ENCODE measurements at places on chromosomes 6 and 20. TPM values are rescaled to one million over a fixed set of nuclear protein-coding genes. Genes with fewer than 3 reads are reported as not detected.
A peak's percentile ranks its signal among the peaks of the same experiment; 100 is the strongest.

POM121L2 gene
- not detected for total RNA-seq

CNR1 gene
- total RNA-seq: 0.88 TPM

GRCh38 chr6:46937642-46938041 is 15.9 kb upstream of the ADGRF5 start:
- DNase-seq: no peak
- no peaks in the 10 kb centered on the region for H3K36me3 ChIP-seq
- no peaks in the 10 kb centered on the region for H3K27me3 ChIP-seq
- H3K4me3 ChIP-seq: no peak overlapping the region
- H3K27ac ChIP-seq: no peak overlapping the region

GRCh38 chr6:114764866-114765265 is 422.0 kb upstream of the HS3ST5 start:
- no peaks in the 10 kb centered on the region for H3K4me1 ChIP-seq
- no peaks in the 10 kb centered on the region for H3K27me3 ChIP-seq
- no peaks in the 10 kb centered on the region for H3K36me3 ChIP-seq
- no peak for DNase-seq

GRCh38 chr6:134247231-134247833 is 70.6 kb downstream of the SGK1 start:
- H3K27me3 ChIP-seq: no peaks in the 10 kb centered on the region
- H3K36me3 ChIP-seq: no peaks in the 10 kb centered on the region
- no peak overlapping the region for H3K27ac ChIP-seq
- no peak for DNase-seq
- H3K4me1 ChIP-seq: peaks cover 39% of the 10 kb centered on the region
- H3K4me3 ChIP-seq: no peak overlapping the region

DNA sequence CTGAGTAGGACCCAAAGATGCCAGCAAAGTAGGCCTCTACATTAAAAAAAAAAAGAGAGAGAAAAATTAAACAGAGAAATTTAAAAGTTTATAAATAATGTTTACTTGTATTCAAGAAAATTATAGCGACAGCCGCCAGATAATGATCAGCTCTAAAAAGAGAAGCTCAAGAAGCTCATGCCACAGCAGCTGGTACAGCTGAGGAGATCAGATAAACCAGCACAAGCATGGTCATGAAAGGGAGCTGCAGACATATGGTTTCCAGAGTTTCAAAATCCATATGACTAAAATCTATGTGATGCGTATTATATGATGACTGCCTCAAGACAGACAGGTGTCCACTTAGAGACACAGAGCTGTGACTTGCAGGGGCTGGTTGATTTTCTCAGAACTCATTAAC is 13.6 kb upstream of the HLA-C start:
- no peaks in the 10 kb centered on the region for H3K27me3 ChIP-seq
- H3K36me3 ChIP-seq: no peaks in the 10 kb centered on the region
- no peak overlapping the region for H3K27ac ChIP-seq
- H3K4me3 ChIP-seq: no peak overlapping the region
- DNase-seq: no peak

ZNF512B gene
- total RNA-seq: 7.3 TPM

DNA sequence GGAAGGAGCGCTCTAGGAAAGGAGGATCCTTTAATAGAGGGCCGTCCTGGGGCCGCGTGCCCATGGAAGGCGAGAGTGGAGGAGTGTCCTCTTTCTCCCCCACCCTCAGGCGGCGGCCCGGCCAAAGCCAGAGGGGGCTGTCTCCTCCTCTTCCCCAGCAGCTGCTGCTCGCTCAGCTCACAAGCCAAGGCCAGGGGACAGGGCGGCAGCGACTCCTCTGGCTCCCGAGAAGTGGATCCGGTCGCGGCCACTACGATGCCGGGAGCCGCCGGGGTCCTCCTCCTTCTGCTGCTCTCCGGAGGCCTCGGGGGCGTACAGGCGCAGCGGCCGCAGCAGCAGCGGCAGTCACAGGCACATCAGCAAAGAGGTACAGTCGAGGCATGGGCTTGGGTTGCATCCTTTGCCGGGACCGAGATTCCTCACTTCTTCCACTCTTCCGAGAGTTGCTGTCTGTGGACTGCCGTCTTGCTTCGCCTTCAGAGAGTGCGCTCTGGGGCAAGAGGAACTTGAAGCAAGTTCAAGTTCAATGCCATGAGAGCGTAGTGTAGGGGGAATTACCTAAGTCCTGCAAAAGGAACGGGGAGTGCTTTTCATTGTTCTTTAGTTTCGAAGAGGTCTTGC is at the start of gene LAMA2:
Gene LAMA2, plus strand, starts transcription at position 148 of the 621 bp plus-strand sequence. Its CDS starts 108 bp downstream, at position 256.
- H3K27ac ChIP-seq: peak within 1 kb of the TSS; percentile 83
- peak within 1 kb of the TSS; percentile 67 for H3K4me3 ChIP-seq

- H3K4me1 ChIP-seq: no peaks in the 10 kb centered on the region
- no peak for DNase-seq
- no peaks in the 10 kb centered on the region for H3K36me3 ChIP-seq
- H3K27me3 ChIP-seq: peaks cover 4% of the 10 kb centered on the region
- H3K4me3 ChIP-seq: no peak overlapping the region
Observed at GRCh38 chr6:33820784-33821520, 17.1 kb upstream of the MLN start.

DNA sequence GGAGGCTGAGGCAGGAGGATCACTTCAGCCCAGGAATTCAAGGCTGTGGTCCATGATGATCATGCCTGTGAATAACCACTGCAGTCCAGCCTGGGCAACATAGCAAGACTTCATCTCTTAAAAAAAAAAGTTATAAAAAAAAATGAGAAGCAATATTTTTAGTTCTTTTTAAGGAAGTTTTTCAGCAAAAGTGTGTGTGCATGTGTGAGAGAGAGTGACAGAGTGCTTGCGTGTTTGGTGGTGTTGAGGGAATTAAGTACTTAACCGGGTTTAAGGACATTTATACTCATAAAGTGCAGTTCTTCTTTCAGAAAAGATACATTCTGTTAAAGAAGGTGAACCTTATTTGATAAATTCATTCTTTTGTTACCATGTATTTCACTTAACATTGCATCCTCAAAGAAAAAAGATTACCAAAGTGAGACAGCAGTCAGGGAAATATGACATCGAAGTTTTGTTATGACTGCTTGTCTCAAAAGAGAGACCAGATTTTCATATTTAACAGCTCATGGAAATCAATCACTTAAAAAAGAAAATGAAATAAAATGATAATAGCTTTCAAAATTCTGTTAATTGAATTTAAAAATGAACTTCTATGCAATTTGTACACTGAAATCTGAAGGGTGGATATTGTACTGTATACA is 254.7 kb downstream of the ARHGAP18 start:
- no peaks in the 10 kb centered on the region for H3K4me1 ChIP-seq
- no peaks in the 10 kb centered on the region for H3K27me3 ChIP-seq
- peaks cover 100% of the 10 kb centered on the region for H3K36me3 ChIP-seq
- H3K27ac ChIP-seq: no peak overlapping the region
- DNase-seq: no peak

- H3K36me3 ChIP-seq: no peaks in the 10 kb centered on the region
- H3K4me1 ChIP-seq: peaks cover 49% of the 10 kb centered on the region
- no peak for DNase-seq
- no peak overlapping the region for H3K4me3 ChIP-seq
- peak overlapping the region; percentile 14 for H3K27ac ChIP-seq
Observed at GRCh38 chr6:16136621-16137450, 8.0 kb downstream of the MYLIP start.

WFDC2 gene
- total RNA-seq: not detected

DNA sequence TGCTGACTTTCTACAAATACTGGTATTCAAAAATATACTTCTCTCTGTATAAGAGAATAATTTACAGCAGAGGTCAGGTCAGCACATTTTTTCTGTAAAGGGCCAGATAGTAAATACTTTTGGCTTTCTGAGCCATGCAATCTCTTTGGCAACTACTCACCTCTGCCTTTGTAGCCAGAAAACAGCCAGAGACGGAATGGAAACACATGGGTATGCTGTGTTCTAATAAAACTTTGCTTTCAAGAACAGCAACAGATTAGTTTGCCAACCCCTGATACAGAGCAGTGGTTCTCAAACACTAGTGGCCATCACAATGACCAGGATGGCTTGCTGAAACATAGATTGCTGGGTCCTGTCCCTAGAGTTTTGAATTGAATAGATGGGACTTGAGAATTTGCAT is 46.3 kb downstream of the SYCP2L start:
- H3K27me3 ChIP-seq: no peaks in the 10 kb centered on the region
- H3K27ac ChIP-seq: no peak overlapping the region
- H3K4me3 ChIP-seq: no peak overlapping the region
- H3K4me1 ChIP-seq: no peaks in the 10 kb centered on the region

GRCh38 chr20:62860391-62860923 is 1.2 kb downstream of the TCFL5 start:
- no peak for DNase-seq
- H3K27me3 ChIP-seq: no peaks in the 10 kb centered on the region
- peaks cover 16% of the 10 kb centered on the region for H3K36me3 ChIP-seq
- H3K4me3 ChIP-seq: peak overlapping the region; percentile 44
- no peak overlapping the region for H3K27ac ChIP-seq

DNA sequence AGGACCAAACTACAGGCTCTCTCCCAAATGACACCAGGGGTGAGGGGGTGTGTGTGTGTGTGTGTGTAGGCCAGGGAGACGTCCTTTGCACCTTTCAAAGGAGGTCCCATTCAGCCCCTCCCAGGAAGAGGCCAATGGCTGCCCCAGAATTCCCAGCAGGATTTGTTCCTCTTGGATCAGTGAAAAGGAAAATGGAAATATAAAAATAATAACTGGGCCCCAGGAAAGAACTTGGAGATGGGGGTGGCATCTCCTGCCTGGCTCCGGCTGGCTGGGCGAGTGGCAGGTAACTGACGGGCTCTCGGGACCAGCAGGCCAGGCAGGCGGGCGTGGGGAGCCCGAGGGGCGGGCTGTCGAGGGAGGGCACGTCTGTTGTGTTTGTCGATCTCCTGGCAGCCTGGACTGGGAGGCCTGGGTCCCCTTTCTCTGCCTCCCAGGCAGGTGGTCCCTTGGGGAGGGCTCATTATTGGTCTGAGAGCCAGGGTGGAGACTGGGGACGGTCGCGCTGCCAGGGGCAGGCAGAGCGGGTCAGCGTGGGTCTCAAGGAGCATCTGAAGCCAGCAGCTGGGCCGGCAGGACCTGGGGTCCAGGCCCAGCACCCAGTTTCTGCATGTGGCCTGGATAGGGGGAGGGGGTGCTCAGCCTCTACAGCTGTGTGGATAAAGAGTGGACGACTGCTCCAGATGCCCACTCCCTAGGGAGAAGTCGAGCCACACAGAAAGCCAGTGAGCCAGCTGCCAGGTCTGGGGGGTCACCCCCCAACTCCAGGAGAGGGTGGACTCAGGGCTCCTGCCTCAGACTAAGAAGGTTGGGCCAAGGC is 3.1 kb downstream of the NOL4L start:
- H3K4me1 ChIP-seq: peaks cover 14% of the 10 kb centered on the region
- no peak for DNase-seq
- no peaks in the 10 kb centered on the region for H3K36me3 ChIP-seq
- H3K27ac ChIP-seq: peak overlapping the region; percentile 71
- H3K4me3 ChIP-seq: no peak overlapping the region
- H3K27me3 ChIP-seq: peaks cover 13% of the 10 kb centered on the region

DNA sequence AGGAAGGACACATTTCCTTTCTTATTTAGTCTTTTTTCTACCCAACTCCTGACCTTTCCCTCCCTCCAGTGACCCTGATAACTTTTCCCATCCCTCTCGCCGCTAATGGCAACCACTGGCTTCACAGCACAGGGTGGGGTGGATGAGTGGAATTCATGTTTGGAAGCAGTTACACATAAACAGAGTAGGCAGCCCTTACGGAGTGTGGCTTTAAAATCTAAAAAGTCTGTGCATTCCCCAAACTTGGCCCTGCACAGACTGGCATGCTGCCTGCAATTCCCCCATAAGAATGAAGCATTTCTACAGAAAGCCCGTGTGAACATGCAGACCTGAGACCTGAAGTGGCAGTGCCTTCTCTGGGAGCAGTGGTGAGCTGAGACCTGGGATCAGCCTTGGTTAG is 275.9 kb upstream of the PRND start:
- no peaks in the 10 kb centered on the region for H3K36me3 ChIP-seq
- no peaks in the 10 kb centered on the region for H3K27me3 ChIP-seq
- no peak overlapping the region for H3K4me3 ChIP-seq
- DNase-seq: no peak

- no peak for DNase-seq
- H3K4me3 ChIP-seq: no peak overlapping the region
- no peaks in the 10 kb centered on the region for H3K27me3 ChIP-seq
- no peak overlapping the region for H3K27ac ChIP-seq
Observed at GRCh38 chr20:23058240-23058639, 8.8 kb upstream of the THBD start.

DNA sequence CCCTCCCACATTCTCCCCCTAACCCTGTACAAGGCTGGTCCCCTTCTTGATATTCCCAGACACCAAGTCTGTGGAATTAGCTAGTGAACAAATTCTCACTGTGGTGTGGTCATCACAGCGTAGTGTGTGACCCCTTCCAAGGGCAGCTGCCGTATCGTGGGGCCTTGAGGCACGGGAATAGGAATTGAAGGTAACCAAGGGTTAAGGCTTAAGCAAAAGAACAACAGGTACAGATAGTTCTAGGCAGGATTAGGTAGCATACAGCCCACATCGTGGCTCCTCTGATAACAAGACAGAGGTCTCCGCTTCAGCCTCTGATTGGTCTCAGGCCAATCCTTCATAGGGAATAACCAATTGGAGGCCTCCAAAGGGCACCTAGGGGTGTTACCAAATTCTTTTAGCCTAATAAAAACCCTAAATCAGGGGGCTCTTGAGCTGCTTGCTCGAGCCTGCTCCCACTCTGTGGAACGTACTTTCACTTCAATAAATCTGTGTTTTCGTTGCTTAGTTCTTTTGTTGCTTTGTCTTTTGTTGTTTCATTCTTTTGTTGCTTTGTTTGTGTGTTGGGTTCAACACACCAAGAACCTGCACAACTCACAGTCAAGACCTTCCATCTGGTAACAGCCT is 64.7 kb downstream of the GPR6 start:
- H3K27me3 ChIP-seq: no peaks in the 10 kb centered on the region
- no peaks in the 10 kb centered on the region for H3K36me3 ChIP-seq
- DNase-seq: no peak
- H3K4me1 ChIP-seq: no peaks in the 10 kb centered on the region
- no peak overlapping the region for H3K4me3 ChIP-seq

POU3F2 gene
- total RNA-seq: not detected

- H3K27me3 ChIP-seq: no peaks in the 10 kb centered on the region
- no peaks in the 10 kb centered on the region for H3K36me3 ChIP-seq
- H3K4me3 ChIP-seq: no peak overlapping the region
Observed at GRCh38 chr6:144317736-144318135, 32.6 kb downstream of the UTRN start.

CAP2 gene
- total RNA-seq: 126 TPM

- H3K27me3 ChIP-seq: no peaks in the 10 kb centered on the region
- no peak overlapping the region for H3K4me3 ChIP-seq
- no peaks in the 10 kb centered on the region for H3K4me1 ChIP-seq
- no peaks in the 10 kb centered on the region for H3K36me3 ChIP-seq
- H3K27ac ChIP-seq: no peak overlapping the region
- no peak for DNase-seq
Observed at GRCh38 chr20:51100617-51101016, 77.7 kb upstream of the KCNG1 start.

DNA sequence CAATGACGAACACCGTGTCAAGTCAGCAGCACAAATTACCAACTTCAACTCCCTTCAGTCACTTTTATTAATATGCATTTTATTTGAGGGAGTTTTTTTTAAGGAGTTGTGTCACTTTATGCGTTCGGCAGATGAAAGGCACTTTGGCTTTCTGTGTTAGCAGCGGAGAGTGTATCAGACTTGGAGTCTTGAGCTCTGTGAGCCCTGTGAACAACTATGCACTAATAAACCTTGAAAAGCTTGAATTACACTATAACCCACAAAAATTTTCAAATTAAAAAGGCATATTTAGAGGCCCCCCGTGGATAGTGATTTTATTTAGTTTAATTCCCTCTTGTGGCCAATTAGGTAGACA is 335.3 kb upstream of the NT5E start:
- H3K4me3 ChIP-seq: no peak overlapping the region
- no peaks in the 10 kb centered on the region for H3K4me1 ChIP-seq
- no peak overlapping the region for H3K27ac ChIP-seq
- no peaks in the 10 kb centered on the region for H3K36me3 ChIP-seq

FHL5 gene
- total RNA-seq: 5.1 TPM

Measured in heart left ventricle (tissue), 16 donors.